ENCODE measurements at places on chromosomes 3 and 15.

DNA sequence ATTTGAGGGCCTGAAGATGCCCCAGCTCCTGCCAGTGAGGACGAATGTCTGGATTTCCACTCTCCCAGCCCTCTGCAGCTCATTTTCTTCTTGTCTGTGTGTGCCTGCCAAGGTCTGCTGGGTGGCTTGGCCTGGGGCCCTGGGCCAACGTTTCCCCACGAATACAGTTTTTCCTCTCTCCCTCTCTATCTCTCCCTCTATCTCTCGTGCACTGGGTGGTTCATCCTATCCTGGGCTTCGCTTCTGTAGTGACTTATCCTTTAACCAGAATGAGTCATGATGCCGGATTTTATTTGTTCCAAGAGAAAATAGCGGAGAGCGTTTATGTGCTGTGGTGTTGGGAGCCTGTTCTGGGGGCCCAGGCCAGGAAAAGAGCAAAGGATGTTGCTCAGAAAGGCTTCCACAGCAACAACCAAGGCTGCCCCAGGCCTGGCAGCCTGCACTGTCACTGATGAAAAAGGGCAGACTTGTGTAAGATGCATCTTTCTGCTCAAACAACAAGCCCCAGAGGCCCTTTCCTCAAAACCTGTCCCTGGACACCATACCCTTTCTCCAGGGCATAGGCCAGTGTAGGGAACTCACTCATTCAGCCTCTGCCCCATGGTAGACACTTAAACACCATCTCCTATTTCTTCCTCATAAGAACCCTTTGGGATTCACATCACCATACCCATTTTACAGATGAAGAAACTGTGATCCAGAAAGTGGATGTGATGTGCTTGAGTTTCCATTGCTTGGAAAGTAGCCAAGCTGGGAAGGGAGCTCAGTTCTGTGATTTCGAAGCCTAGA, 47.3 kb downstream of the ITGA11 start:
- H3K36me3 ChIP-seq = no peaks in the 10 kb centered on the region
- peak; percentile 72 for DNase-seq
- no peaks in the 10 kb centered on the region for H3K4me1 ChIP-seq
- H3K4me3 ChIP-seq = no peak overlapping the region
- H3K27me3 ChIP-seq = no peaks in the 10 kb centered on the region

DNA sequence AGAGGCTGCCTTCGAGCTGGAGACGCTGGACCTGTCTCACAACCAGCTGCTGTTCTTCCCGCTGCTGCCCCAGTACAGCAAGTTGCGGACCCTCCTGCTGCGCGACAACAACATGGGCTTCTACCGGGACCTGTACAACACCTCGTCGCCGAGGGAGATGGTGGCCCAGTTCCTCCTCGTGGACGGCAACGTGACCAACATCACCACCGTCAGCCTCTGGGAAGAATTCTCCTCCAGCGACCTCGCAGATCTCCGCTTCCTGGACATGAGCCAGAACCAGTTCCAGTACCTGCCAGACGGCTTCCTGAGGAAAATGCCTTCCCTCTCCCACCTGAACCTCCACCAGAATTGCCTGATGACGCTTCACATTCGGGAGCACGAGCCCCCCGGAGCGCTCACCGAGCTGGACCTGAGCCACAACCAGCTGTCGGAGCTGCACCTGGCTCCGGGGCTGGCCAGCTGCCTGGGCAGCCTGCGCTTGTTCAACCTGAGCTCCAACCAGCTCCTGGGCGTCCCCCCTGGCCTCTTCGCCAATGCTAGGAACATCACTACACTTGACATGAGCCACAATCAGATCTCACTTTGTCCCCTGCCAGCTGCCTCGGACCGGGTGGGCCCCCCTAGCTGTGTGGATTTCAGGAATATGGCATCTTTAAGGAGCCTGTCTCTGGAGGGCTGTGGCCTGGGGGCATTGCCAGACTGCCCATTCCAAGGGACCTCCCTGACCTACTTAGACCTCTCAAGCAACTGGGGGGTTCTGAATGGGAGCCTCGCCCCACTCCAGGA, 21.1 kb downstream of the NRROS start:
- no peaks in the 10 kb centered on the region for H3K4me1 ChIP-seq
- no peaks in the 10 kb centered on the region for H3K27me3 ChIP-seq
- DNase-seq = no peak
- H3K4me3 ChIP-seq = no peak overlapping the region

DNA sequence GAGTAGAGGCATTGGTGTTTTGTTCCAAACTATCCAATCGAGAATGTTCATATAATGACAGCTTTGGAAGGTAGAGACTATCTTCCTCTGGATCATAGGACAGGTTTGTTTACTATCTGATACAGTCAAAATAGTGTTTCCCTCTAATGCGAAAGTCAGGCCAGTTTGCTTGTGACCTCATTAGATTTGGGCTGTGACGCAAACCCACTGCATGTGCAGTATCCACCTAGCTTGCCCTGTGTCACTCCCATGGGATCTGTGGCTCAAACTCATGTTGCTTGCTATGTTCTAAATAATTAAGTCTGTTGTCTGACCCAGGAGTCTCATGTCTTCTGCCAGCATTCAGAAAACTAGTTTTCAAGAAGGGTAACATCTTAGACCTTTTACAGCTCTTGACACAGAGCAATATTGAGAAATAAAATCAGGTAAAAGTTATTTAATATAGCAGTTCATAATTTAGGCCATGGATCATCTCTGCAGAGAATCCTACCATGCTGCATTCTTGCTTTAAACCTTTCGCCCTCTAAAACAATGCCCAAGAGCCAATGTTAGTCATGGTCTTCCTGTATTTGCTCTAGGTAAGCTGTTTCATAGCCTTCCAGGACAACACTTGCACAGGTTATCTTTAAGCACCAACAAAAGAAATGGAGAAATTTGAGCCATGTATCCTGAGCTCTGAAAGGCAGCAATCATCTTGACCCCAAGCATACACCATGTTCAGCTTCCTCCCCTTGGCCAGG, 26.4 kb downstream of the NIT2 start:
- no peaks in the 10 kb centered on the region for H3K27me3 ChIP-seq
- H3K4me1 ChIP-seq = no peaks in the 10 kb centered on the region
- H3K27ac ChIP-seq = no peak overlapping the region
- H3K36me3 ChIP-seq = no peaks in the 10 kb centered on the region
- no peak for DNase-seq

GRCh38 chr3:111277226-111277625, 205.6 kb downstream of the NECTIN3 start:
- no peaks in the 10 kb centered on the region for H3K27me3 ChIP-seq
- H3K4me1 ChIP-seq = no peaks in the 10 kb centered on the region
- no peak for DNase-seq
- H3K36me3 ChIP-seq = no peaks in the 10 kb centered on the region
- H3K27ac ChIP-seq = no peak overlapping the region

- H3K27me3 ChIP-seq = no peaks in the 10 kb centered on the region
- H3K27ac ChIP-seq = no peak overlapping the region
- no peaks in the 10 kb centered on the region for H3K4me1 ChIP-seq
- DNase-seq = no peak
- H3K4me3 ChIP-seq = no peak overlapping the region
Observed at GRCh38 chr15:72389231-72389630, 8.9 kb upstream of the TMEM202 start.

DNA sequence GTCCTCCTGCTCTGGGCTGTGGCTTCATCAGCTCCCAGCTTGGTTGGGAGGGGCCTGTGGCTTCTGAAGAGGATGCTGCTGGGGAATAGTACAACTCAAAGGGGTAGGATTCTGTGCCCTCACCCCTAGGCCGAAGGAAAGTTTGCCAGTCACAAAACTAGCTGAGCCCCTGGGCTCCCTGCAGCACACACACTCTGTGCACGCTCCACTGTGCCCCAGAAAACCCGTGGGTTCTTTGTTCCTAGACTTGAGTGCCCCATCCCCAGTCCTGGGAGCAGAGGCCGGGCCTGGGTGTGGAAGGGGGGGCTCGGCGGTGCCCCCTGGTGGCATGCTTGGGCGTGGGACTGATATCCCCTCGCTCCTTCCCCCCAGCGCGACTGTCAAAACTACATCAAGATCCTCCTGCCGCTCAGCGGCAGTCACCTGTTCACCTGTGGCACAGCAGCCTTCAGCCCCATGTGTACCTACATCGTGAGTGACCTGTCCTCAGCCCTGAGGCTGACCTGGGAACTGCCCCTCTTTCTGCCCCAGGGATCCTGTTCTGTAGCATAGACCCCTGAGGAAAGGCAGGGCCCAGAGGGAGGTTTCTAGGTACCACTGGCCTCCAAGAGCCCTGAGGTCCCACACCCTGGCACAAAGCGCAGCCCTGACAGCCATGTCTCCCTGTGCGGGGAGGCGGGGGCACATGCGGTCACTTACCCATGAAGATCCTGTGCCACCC, 14.2 kb downstream of the CIB1 start:
- no peaks in the 10 kb centered on the region for H3K27me3 ChIP-seq
- H3K36me3 ChIP-seq = no peaks in the 10 kb centered on the region
- no peaks in the 10 kb centered on the region for H3K4me1 ChIP-seq
- H3K27ac ChIP-seq = no peak overlapping the region
- H3K4me3 ChIP-seq = no peak overlapping the region

DNA sequence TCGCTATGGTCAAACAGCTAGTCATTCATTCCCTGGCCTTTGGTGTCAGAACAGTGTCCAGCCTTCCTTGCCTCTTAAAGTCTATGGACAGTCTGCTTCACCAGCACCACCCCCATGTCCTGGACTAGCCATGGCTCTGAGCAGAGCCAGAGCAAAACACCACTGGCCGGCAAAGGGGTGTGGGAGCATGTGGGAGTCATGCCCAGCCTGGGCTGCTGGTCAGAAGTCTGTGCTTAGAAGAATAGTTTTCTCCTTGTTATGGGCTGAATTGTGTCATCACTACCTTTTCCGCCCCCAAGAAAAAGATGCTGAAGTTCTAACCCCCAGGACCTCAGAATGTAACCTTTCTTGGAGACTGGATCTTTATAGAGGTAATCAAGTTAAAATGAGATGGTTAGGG, 132.9 kb upstream of the LPP start:
- no peaks in the 10 kb centered on the region for H3K4me1 ChIP-seq
- no peak overlapping the region for H3K27ac ChIP-seq
- no peak overlapping the region for H3K4me3 ChIP-seq
- H3K36me3 ChIP-seq = no peaks in the 10 kb centered on the region
- no peak for DNase-seq

GRCh38 chr3:11367143-11367693, 95.0 kb downstream of the ATG7 start:
- no peaks in the 10 kb centered on the region for H3K27me3 ChIP-seq
- no peak overlapping the region for H3K4me3 ChIP-seq
- H3K4me1 ChIP-seq = no peaks in the 10 kb centered on the region
- DNase-seq = peak; percentile 62

DNA sequence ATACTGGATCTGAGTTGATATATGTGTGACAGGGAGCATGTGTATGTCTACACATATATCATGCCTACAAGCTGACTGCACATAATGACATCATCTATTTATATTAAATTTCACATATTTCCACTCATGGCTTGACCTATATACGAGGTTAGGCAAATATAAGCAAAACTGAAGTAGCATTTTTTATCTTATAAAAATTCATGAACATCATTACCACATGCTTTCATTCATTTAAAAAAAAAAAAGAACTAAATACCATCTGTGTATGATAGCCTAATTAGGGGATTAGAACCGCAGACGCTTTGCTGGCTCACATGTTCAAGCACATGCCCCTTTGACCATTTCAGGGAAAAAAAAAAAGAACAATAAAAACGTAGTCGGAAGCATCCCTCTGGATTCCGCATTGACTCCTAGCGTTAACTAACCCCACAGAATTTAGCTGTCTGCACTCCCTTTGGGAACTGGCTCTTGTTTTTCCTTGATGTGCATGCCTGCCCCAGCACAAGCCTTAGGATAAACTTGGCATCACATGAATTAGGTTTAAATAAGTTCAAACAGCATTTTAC, 888.4 kb downstream of the ROBO1 start:
- no peak for DNase-seq
- no peaks in the 10 kb centered on the region for H3K4me1 ChIP-seq
- H3K27ac ChIP-seq = no peak overlapping the region
- H3K4me3 ChIP-seq = no peak overlapping the region
- no peaks in the 10 kb centered on the region for H3K36me3 ChIP-seq

GRCh38 chr3:181920409-181920808, 208.7 kb downstream of the SOX2 start:
- no peak overlapping the region for H3K27ac ChIP-seq
- no peaks in the 10 kb centered on the region for H3K27me3 ChIP-seq
- no peak overlapping the region for H3K4me3 ChIP-seq
- no peak for DNase-seq

GRCh38 chr15:29805043-29805707, 17.1 kb downstream of the TJP1 start:
- no peaks in the 10 kb centered on the region for H3K27me3 ChIP-seq
- no peaks in the 10 kb centered on the region for H3K36me3 ChIP-seq
- DNase-seq = no peak
- H3K27ac ChIP-seq = no peak overlapping the region

- no peak overlapping the region for H3K27ac ChIP-seq
- no peak overlapping the region for H3K4me3 ChIP-seq
- H3K36me3 ChIP-seq = no peaks in the 10 kb centered on the region
- no peak for DNase-seq
- H3K4me1 ChIP-seq = no peaks in the 10 kb centered on the region
- no peaks in the 10 kb centered on the region for H3K27me3 ChIP-seq
Observed at GRCh38 chr3:61438253-61439121, 122.9 kb upstream of the PTPRG start.

DNA sequence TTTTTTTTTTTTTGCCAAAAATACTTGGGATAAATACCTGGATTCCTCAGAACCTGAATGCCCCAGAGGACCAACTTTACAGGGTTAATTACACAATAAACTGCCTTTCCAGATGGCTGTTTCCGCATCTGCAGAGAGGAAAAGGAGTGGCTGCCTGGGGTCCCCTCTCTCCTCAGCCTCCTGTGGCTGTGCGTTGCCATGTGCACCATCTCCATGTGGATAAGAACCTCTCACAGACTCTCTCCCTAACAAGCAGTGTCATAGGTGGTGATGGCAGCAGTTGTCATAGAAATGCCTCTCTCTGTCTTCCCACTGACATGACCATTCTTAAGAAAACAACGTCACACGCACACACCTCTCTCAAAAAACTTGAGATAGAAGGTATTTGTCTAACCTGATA, 179.4 kb downstream of the RPLP1 start:
- DNase-seq = no peak
- H3K4me3 ChIP-seq = no peak overlapping the region
- no peak overlapping the region for H3K27ac ChIP-seq
- H3K36me3 ChIP-seq = no peaks in the 10 kb centered on the region
- no peaks in the 10 kb centered on the region for H3K27me3 ChIP-seq
- no peaks in the 10 kb centered on the region for H3K4me1 ChIP-seq

DNA sequence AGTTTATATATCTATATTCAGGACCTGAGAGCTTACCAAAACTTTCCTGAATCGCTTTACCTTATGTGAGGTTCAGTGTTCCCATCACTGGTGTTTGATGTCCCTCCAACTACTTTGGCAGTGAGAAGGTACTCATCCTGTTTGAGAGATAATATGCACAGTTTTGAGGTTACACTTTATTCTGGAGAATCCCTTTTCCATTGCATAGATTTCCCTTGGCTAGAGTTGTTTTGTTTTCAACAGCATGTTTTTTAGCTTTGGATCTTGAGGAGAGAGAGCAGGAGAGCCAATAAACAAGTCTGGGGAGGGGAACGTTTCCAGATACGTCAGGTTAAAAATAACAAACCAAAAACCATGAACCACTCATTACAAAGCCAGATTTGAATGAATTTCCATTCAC, 33.6 kb downstream of the CD200 start:
- no peaks in the 10 kb centered on the region for H3K4me1 ChIP-seq
- no peak overlapping the region for H3K4me3 ChIP-seq
- no peaks in the 10 kb centered on the region for H3K36me3 ChIP-seq
- no peaks in the 10 kb centered on the region for H3K27me3 ChIP-seq
- DNase-seq = no peak

Data from uterus (tissue), 4 donors.